ENCODE measurements at places on chromosomes 16 and 17.
A peak's percentile ranks its signal among the peaks of the same experiment; 100 is the strongest.

- DNase-seq, result no peak
Observed at GRCh38 chr17:74349120-74349519, 12.5 kb downstream of the BTBD17 start.

- DNase-seq, result peak; percentile 6
Observed at GRCh38 chr17:3004150-3004801, 59.1 kb downstream of the OR1D5 start.

GRCh38 chr16:15874745-15875314 is 13.6 kb downstream of the CEP20 start:
- DNase-seq, result no peak

DNA sequence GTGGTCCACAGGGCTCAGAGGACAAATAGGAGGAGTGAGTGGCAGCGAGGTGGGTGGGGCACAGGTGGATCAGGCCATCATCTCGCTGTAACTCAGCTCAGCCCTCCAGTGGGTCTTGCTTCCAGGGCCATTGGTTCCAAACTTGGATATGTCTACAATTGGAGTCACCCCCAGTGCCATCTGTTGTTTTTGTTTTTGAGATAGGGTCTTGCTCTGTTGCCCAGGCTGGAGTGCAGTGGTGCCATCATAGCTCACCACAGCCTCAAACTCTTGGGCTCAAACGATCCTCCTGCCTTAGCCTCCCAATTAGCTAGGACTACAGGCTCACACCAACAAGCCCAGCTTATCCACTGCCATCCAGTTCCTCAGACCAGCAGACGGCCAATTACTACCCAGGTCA is 45.9 kb downstream of the DDX19A start:
- DNase-seq, result no peak

GRCh38 chr16:3135126-3135715 is 392 bp downstream of the ZNF213 start:
- DNase-seq, result no peak

DNA sequence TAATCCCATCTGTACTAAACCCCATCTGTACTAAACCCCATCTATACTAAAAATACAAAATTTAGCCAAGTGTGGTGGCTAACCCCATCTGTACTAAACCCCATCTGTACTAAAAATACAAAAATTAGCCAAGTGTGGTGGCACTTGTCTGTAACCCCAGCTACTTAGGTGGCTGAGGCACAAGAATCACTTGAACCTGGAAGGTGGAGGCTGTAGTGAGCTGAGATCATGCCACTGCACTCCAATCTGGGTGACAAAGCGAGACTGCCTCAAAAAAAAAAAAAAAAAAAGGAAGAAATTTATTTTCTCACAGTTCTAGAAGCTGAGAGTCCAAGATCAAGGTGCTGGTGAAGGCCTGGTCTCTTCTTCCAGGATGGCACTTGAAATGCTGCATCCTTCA is 12.1 kb downstream of the ZFP1 start:
- no peak for DNase-seq

GRCh38 chr17:45992904-45993303 is 6.1 kb upstream of the STH start:
- no peak for DNase-seq

GRCh38 chr17:74935585-74936469 is at the start of gene OTOP3:
OTOP3 (plus strand) TSS chr17:74935898; CDS start chr17:74935922, 24 bp downstream.
- DNase-seq, result no peak

GRCh38 chr17:60817192-60817591 is 139.5 kb downstream of the BCAS3 start:
- DNase-seq, result no peak
